Stimulated activated CD8-positive, alpha-beta memory T cell treated with anti-CD3 and anti-CD28 coated beads, Interleukin-4, amount 100 ng/mL, for 48 hours (primary cell): ENCODE measurements at places on chromosomes 11 and 22.

GRCh38 chr22:25563761-25564319 lies 635 bp upstream of the GRK3 start:
- peak; percentile 30 for DNase-seq

- peak; percentile 49 for DNase-seq
These were observed 27.6 kb upstream of the TOLLIP start for GRCh38 chr11:1336836-1337646.

DNA sequence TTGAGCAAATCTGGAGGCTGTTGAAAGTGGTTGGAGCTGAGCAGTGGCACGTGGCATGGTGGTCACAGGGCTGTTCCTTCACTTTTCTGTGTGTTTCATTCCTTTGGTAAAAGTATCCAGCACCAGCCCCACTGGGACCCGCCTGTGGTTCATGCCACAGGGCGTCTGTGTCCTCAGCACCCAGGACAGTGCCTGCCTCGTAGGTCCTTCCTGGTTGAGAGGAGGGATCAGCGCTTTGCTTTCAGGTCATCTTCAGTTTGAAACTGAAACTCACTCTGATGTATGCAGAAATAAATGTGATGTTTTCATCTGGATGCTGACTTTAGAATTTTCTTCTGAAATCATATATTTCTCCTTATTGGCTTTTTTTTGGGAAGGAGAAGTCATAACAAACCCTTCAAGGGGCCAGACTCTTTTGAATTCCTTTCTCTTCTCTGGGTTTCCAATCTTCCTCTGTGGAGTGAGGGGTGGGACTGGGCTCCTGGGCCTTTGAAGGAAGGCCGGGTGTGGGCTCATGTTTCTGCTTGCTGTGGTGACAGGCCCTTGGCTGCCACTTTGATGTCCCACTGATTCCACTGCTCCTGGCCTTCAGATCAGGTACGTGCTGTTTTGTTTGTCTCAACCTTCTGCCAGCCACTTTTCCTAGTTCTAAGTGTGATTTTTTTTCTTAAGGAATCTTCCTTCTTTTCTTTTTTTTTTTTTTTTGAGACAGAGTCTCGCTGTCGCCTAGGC lies 26.2 kb downstream of the TBC1D22A start:
- DNase-seq: no peak

- no peak for DNase-seq
These were observed 854.5 kb downstream of the BRD1 start for GRCh38 chr22:48972979-48973693.

- DNase-seq: no peak
These were observed 300.2 kb downstream of the SHANK2 start for GRCh38 chr11:70952191-70952590.

GRCh38 chr11:11414996-11415395 lies 61.9 kb upstream of the CSNK2A3 start:
- DNase-seq: no peak

DNA sequence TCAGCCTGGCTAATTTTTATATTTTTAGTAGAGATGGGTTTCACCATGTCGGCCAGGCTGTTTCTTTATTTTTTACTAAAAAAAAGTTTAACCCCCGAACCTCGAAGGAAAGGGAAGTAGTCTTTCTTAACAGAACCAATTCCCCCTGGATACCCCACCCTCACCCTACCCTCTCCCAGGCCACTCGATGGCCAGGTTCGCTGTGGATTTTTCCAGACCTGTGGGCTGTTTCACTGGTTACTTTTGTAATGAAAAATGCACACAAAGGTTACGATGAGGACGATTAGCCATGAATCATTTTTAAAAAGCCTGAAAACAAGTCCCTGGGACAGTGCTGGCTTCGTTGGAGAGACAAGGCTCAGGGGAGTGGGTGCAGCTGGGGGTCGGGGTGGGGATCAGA lies 2.5 kb downstream of the TSPO start:
- DNase-seq: no peak

GRCh38 chr22:23237201-23237798 lies 57.0 kb downstream of the BCR start:
- no peak for DNase-seq

DNA sequence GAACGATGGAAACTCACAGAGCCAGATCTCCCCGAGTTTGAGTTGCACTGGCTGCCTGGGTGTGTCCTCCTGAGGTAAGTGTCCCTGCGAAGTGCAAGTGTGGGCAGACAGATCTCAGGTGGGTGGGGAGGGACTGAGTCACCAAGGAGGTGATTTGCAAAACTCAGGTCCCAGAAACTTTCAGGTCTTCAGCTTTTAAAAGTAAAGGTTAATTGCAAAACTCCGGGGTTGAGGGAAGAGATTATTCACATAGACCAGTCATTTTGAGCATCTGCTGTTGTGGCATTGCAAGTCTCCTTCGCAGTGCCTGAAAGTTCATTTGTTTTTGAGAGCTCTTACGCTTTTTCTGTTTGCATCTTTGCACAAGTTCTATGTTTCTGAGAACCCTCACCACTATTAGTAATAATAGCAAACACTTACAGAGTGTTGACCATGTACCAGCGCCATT lies 7.1 kb downstream of the CD44 start:
- DNase-seq: peak; percentile 83

- DNase-seq: no peak
These were observed 35.7 kb upstream of the GAB2 start for GRCh38 chr11:78453140-78453935.

DNA sequence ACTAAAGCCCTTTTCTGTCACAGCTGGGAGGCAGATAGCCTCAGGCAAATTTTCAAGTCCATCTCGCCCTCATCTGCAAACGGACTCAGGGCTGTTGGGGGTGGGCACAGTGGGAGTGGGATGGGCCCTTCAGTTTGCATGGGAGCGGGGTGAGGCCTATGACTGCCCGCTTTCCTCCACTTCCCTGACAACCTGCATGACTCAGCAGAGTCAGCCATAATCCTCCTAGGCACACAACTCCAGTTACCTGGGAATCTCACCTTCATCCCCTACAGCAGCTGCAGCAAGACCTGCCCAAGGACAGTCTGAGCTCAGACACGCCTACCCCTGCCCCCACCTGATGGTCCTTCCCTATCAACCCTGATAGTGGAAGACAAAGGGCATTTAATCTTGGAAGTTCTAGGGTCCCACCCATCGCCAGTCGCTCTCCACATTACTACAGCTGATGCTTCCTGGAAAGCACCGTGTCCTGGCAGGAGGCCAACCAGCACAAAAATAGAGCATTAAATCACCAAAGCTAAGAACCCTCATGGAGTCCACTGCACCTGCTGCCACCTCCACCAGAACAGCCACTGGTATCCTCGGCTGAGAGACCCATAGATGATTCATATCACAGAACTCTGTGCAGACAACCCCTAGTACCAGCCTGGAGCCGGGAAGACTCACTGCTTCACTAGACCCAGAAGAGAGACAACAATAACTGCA lies 319.3 kb downstream of the DCDC1 start:
- DNase-seq: no peak

DNA sequence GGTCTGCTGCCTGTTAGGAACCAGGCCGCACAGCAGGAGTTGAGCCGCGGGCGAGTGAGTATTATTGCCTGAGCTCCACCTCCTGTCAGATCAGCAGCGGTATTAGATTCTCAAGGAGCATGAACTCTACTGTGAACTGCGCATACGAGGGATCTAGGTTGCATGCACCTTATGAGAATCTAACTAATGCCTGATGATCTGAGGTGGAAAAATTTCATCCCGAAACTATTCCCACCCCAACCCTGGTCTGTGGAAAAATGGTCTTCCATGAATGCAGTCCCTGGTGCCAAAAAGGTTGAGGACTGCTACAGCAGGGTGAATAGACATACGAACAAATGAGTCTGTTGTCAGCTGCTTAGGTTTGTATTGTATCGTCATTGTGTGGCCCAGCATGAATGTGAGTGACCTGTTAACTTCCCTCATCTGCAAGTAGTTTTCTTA lies 29.8 kb downstream of the RNF141 start:
- DNase-seq: no peak

- DNase-seq: no peak
These were observed 18.1 kb upstream of the CDKN1C start for GRCh38 chr11:2903672-2904011.

GRCh38 chr11:35974882-35975589 lies 31.2 kb downstream of the LDLRAD3 start:
- no peak for DNase-seq

DNA sequence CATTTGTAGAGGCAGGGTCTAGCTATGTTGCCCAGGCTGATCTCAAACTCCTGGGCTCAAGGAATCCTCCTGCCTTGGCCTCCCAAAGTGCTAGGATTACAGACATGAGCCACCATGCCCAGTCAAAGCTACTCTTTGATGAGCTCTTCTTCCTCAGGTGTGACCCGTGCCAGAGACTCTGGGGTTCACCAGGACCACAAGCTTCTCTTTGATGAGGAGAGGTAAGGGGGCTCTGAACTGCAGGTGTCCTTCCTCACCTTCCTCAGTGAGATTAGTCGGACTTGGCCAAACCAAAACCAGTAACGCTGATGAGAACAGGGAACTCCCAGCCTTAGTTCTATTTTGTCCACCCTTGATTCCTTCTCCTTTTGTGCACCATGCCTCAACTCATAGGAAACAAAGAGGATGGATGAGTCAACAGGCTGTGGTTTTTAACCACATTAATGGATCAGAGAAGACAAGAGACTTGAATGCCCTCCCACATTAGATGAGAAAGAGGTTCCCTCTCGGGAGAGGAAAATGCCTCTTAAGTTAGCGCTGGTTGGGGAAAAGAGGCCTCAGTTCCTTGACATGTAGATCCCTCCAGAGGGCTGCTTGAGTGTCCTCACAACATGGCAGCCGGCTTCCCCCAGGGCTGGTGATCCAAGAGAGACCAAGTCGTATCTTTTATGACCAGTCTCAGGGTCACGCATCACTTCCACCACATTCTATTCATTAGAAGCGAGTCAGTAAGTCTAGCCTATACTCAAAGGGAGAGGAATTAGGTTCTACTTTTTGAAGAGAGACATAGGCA lies 25.7 kb upstream of the CTR9 start:
- peak; percentile 44 for DNase-seq

GRCh38 chr22:36259615-36260300 lies 6.8 kb downstream of the APOL1 start:
- DNase-seq: no peak

DNA sequence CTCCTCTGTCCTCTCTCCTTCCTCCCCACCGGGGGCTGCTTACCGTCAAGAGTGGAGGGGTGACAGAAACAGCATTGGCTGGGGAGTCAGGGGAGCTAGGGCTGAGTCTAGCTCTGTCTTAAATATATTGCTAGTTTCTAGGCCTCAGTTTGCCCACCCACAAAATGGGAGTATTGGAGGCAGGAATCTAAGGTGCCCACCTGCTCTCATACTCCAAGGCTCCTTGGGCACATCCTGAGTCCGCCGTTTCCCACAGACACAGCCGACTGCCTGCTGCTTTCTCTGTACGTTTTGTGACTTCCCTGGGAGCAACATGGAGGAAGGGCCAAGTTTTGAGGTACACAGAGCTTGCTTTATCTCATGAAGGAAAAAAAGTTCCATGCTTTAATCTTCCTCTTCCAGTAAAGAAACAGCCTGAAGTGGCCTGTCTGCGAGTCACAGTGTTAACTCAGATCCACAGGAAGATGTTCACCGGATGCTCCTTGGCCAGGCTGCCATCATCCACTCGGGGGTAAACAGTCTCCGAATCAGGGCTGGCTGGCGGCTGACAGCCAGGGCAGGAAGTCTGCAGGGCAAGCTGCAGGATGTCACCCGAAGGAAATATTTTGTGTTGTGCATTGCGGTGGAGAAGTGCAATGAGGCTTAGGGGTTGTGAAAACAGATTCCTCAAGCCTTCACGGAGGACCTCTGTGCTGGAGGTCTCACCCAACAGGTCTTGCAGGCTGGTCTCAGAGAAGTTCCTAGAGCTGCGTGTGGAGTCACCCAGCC lies 11.0 kb upstream of the CERK start:
- peak; percentile 57 for DNase-seq

DNA sequence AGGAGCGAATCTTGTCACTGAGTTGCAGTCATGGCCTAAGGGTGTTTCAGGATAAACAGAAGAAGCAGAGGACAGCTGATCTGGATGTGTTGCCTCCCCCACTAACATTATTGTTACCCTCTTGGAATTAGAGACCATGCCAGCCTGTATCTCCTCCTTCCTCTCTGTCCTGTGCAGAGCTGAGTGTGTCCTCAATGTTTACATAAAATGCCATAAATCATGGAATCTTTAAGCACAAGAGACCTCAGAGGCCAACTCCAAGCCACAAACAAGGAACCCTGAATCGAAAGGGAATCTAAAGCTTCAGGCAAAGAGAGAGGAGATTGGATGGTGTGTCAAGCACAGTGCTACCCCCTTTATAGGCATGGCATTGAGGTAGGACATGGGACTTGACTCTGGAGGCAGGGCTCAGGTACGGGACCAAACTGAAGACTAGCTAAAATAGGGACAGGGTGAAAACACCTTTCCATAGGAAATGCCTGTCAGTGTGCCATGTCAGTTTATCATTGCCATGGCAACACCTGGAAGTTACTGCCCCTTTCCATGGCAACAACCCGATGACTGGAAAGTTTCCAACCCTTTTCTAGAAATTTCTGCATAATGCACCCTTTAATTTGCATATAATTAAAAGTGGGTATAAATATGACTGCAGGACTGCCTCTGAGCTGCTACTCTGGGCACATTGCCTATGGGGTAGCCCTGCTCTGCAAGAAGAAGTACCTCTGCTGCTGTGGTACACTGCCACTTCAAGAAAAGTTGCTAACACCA lies 489.7 kb downstream of the MIAT start:
- no peak for DNase-seq

GRCh38 chr11:57230791-57231538 lies 6.1 kb downstream of the APLNR start:
- no peak for DNase-seq

GRCh38 chr22:46996595-46997310 lies 234.3 kb downstream of the TBC1D22A start:
- no peak for DNase-seq

GRCh38 chr11:130403967-130404366 lies 24.4 kb downstream of the ADAMTS8 start:
- no peak for DNase-seq

GRCh38 chr11:74010306-74011300 lies 1.7 kb upstream of the UCP3 start:
- peak; percentile 27 for DNase-seq

DNA sequence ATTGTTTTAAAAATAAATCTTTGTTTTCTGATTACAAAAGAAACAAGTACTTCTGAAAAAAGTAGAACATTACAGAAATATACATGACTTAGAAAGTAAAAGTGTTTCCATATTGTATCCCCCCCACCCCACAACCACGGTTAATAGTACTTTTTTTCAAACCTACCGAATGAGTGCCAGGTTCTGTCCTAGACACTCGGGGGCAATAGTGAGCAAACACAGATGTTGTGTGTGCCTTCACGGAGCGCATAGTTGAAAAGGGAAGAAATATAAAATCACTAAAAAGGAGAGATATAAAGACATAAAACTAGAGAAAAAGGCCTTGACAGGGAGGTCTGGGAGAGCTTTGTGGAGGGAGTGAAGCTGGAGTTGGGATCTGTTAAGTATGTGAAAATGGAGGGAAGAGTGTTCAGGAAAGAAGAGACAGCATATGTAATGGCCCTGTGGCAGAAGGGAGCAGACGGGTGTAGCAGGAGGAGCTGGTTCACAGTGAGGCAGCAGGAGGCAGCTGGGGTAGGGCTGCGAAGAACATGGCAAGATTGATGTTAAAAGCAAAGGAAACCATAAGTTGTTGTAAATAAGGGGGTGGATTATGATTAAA lies 42.1 kb upstream of the ALX4 start:
- no peak for DNase-seq
